ENCODE measurements at places on chromosomes 6 and 20.
A peak's percentile ranks its signal among the peaks of the same experiment; 100 is the strongest.

DNA sequence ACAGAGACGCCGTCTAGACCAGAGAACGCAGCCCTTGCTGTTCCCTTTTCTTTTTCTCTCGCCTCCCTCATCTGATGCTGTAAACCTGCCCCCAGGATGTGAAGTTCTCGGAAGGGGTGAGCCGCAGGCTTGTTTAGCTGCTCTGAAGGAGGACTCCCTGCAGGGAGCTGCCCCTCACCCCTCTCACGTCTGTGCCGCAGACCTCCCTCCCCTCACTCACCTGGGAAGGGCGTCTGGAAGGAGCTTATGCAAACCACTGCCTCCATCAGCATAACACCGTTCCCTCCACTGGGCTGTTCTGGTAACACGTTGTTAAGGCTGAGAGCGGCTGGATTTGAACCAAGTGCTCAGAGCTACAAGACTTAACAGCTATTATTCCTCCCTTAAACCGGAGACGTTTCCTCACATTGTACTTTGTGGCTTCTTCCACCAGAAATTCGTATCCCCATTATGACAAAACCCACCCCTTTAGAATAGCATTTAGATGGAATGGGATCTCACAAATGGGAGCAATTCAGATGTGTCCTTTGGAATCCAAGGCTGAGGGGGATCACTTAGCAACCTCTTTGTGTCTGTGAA, 99.8 kb downstream of the SMOC2 start:
- H3K27me3 ChIP-seq, result no peaks in the 10 kb centered on the region
- H3K4me1 ChIP-seq, result peaks cover 15% of the 10 kb centered on the region
- peak; percentile 46 for DNase-seq
- no peaks in the 10 kb centered on the region for H3K36me3 ChIP-seq
- H3K27ac ChIP-seq, result no peak overlapping the region

DNA sequence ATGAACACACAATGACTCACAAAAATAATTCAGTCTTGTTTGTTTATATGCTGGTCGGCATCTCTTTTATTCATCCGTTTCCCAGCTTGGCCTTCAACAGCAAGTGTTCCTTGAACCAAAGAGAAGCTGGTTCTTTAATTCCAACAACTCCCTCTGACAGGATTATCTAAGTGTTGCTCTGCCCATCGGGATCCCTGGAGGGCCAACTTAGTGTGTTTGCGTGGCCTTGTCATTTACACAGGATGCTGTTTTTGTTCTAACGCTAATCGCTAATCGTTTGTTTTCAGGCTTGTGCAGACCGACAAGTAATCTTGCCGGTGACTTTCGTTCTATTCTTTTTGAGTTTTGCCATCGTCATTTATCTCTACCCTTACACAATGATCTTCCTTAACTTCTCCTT, 267.4 kb upstream of the EXOC2 start:
- H3K4me3 ChIP-seq, result no peak overlapping the region
- no peaks in the 10 kb centered on the region for H3K27me3 ChIP-seq
- DNase-seq, result no peak
- no peak overlapping the region for H3K27ac ChIP-seq

GRCh38 chr6:133407320-133408100, 166.4 kb downstream of the EYA4 start:
- H3K27me3 ChIP-seq, result no peaks in the 10 kb centered on the region
- DNase-seq, result no peak
- H3K4me3 ChIP-seq, result no peak overlapping the region
- no peaks in the 10 kb centered on the region for H3K36me3 ChIP-seq

DNA sequence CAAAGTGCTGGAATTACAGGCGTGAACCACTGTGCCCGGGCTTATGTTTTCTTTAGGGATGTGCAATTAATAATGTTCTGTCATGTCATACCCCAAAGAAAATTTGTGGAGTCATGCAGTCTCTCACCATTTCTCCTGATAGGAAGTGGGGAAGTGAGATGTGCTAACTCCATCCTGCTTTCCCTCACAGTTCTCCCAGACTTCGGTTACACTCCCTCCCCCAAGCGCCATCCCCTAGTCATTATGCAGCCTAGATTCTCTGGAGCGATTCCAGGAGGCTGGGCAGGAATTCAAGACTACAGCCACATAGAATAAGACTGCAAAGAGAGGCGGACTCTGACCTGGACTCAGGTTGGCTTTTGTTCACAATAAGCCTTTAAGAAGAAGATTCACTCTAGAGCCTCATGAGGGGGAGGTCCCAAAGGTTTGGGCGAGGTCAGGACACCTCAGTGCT, 271.4 kb downstream of the ALDH8A1 start:
- DNase-seq, result no peak
- no peaks in the 10 kb centered on the region for H3K4me1 ChIP-seq
- H3K36me3 ChIP-seq, result no peaks in the 10 kb centered on the region

DNA sequence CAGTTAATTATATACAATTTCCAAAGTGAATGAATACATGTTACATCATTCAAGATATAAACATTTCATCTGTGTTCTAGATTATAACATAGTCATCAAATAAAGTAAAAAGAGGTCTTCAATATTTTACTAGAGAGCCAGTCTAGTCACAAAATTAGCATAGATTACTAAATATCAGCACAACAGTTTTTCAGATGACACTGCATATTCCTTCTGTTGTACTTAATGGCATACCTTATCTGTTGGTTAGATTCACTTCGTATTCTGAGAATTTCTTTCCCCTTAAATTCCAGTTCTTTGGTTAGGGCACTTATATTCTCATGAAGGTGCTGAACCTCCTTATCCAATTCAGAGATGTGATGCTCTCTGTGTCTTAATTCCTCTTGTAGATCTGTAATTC, 39.8 kb upstream of the MCM9 start:
- DNase-seq, result no peak
- no peaks in the 10 kb centered on the region for H3K36me3 ChIP-seq
- peaks cover 5% of the 10 kb centered on the region for H3K4me1 ChIP-seq
- H3K27ac ChIP-seq, result no peak overlapping the region
- H3K27me3 ChIP-seq, result no peaks in the 10 kb centered on the region

- DNase-seq, result peak; percentile 74
- no peaks in the 10 kb centered on the region for H3K36me3 ChIP-seq
- H3K4me3 ChIP-seq, result peak overlapping the region; percentile 4
- H3K4me1 ChIP-seq, result no peaks in the 10 kb centered on the region
These were observed 52.8 kb upstream of the BMP6 start for GRCh38 chr6:7673063-7673536.

- DNase-seq, result no peak
- no peaks in the 10 kb centered on the region for H3K36me3 ChIP-seq
- H3K27ac ChIP-seq, result no peak overlapping the region
- H3K27me3 ChIP-seq, result no peaks in the 10 kb centered on the region
These were observed 1.4 kb downstream of the SPO11 start for GRCh38 chr20:57330998-57331397.

DNA sequence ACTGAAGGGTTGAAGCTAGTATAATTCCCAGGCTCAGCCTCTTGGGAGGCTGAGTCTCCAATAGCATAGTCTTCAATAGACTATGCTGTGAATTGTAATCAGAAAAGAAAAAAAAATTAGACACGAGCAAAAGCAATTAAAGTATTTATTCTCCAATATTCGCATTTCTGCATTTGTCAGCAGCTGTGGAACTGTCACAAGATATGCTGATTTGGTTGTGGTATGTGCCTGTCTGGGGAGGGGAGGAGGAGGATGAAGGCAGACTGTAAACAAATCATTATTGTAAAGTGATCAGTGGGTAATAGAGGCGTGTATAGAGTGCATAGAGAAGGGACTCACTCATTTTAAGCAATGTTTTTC, 10.1 kb upstream of the BICRAL start:
- H3K36me3 ChIP-seq, result no peaks in the 10 kb centered on the region
- H3K27me3 ChIP-seq, result no peaks in the 10 kb centered on the region
- no peak for DNase-seq
- peaks cover 8% of the 10 kb centered on the region for H3K4me1 ChIP-seq
- no peak overlapping the region for H3K27ac ChIP-seq

DNA sequence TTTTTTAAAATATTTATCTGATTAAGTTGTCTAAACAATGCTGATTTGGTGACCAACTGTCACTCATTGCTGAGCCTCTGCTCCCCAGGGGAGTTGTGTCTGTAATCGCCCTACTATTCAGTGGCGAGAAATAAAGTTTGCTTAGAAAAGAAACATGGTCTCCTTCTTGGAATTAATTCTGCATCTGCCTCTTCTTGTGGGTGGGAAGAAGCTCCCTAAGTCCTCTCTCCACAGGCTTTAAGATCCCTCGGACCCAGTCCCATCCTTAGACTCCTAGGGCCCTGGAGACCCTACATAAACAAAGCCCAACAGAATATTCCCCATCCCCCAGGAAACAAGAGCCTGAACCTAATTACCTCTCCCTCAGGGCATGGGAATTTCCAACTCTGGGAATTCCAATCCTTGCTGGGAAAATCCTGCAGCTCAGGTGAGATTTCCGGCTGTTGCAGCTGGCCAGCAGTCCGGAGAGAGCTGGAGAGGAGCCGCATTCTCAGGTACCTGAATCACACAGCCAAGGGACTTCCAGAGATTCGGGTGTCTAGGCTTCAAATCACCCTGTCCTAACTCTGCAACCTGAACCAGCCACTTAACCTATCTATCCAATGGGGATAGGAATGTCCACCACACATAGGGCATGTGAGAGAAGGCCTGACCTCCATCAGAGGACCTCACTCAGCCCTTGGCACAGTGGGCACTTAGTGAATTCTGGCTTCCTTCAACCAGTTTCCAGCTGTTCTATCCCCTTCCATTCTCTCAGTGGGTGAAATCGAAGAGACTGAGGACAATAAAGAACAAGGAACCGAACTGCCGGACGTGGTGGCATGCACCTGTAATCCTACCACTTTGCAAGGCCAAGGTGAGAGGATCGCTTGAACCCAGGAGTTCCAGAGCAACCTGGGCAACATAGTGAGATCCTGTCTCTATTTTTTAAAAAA, 3.1 kb downstream of the TNF start:
- peaks cover 6% of the 10 kb centered on the region for H3K27me3 ChIP-seq
- no peak overlapping the region for H3K27ac ChIP-seq
- H3K36me3 ChIP-seq, result no peaks in the 10 kb centered on the region
- H3K4me3 ChIP-seq, result no peak overlapping the region

DNA sequence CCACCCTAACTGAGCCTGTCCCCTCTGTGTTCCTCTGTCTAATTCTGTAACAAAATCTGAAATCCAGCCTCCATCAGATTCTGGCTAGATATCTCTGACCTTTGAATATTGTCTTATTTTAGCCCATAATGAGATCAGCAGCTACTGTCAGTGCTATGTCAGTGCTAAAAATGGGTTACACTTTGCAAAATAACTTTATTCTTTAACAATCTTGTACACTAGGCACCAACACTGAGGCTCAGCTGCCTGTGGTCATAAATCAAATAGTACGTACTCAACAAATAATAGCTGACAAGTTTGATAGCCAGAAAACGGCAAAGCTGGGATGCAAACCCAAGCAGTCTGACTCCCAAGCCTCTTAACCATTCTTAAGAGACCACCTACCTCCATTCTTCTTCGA, 22.1 kb downstream of the TTPAL start:
- H3K27me3 ChIP-seq, result no peaks in the 10 kb centered on the region
- no peaks in the 10 kb centered on the region for H3K4me1 ChIP-seq
- peaks cover 11% of the 10 kb centered on the region for H3K36me3 ChIP-seq
- DNase-seq, result no peak

DNA sequence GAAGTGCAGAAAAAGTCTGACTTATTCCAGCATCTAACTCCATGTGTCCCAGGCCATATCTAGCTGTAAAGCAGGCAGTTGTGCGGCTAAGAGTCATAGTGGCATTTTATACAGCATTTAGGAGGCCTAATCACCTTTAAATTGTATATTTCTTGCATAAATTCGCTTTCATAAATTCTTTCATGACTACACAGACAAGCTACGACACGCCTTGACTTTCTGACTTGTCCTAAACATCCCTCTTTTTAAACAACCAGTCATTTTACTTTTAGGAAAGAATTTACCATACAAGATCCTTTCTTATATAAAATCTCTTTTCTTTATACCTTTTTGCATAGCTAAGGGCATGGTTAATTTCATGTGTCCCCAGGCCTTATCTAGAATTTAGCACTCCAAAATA, 81.7 kb upstream of the THBS2 start:
- DNase-seq, result no peak
- no peaks in the 10 kb centered on the region for H3K36me3 ChIP-seq
- no peak overlapping the region for H3K4me3 ChIP-seq
- H3K27ac ChIP-seq, result no peak overlapping the region

GRCh38 chr20:62737271-62737811, 28.7 kb downstream of the NTSR1 start:
- no peak overlapping the region for H3K4me3 ChIP-seq
- H3K27ac ChIP-seq, result no peak overlapping the region
- no peak for DNase-seq
- no peaks in the 10 kb centered on the region for H3K36me3 ChIP-seq
- H3K4me1 ChIP-seq, result no peaks in the 10 kb centered on the region

DNA sequence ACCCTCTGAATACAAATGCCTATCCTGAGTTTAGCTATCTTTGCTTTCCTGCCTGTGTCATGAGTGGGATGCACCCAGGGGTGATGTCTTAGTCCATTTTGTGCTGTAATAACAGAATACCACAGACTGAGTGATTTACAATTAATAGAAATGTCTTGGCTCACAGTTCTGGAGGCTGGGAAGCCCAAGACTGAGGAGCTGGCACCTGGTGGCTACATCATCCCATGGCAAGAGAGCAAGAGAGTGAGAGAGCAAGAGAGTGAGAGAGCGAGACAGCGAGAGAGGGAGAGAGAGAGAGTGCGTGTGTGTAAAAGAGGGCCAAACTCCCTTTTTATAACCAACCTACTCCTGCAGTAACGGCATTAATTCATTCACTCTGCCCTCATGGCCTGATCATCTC, 76.8 kb downstream of the PRDM1 start:
- no peaks in the 10 kb centered on the region for H3K36me3 ChIP-seq
- no peaks in the 10 kb centered on the region for H3K27me3 ChIP-seq
- no peak overlapping the region for H3K27ac ChIP-seq
- no peak for DNase-seq
- no peak overlapping the region for H3K4me3 ChIP-seq
- peaks cover 12% of the 10 kb centered on the region for H3K4me1 ChIP-seq

DNA sequence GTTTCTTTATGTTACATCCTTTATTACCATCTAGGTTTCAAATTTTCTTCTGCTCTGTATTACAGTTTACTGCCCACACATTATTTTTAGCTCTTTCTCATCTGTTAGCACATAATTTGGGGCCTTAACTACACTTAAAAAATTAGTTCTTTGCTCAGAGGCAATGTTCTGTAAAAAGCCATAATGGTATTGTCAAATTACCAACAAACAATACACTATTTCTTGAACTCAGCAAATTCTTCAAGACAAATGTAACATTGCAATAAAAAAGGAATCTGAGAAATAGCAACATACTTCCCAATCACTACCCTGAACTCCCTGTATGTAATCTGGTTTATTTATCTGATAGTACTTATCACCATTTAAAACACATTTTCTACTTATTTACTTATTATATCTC, 448.6 kb upstream of the OPRM1 start:
- H3K4me1 ChIP-seq, result no peaks in the 10 kb centered on the region
- H3K4me3 ChIP-seq, result no peak overlapping the region
- H3K27me3 ChIP-seq, result no peaks in the 10 kb centered on the region
- H3K27ac ChIP-seq, result no peak overlapping the region
- DNase-seq, result no peak

- H3K36me3 ChIP-seq, result no peaks in the 10 kb centered on the region
- no peak for DNase-seq
- H3K27ac ChIP-seq, result no peak overlapping the region
- no peak overlapping the region for H3K4me3 ChIP-seq
These were observed 76.6 kb downstream of the TRERF1 start for GRCh38 chr6:42375007-42375635.

Measured in H1 (cell line).